ENCODE measurements at places on chromosomes 5 and 9. TPM values are rescaled to one million over a fixed set of nuclear protein-coding genes. Genes with fewer than 3 reads are reported as not detected.

The ADCY2 gene
- total RNA-seq, result 3.5 TPM

The SURF4 gene
- 121 TPM for total RNA-seq

The C9orf153 gene
- 0.19 TPM for total RNA-seq

The VPS13A gene
- total RNA-seq, result 28.7 TPM

The KIF4B gene
- total RNA-seq, result not detected

The PCDH1 gene
- total RNA-seq, result 17.3 TPM

The HNRNPA0 gene
- total RNA-seq, result 99.0 TPM

DNA sequence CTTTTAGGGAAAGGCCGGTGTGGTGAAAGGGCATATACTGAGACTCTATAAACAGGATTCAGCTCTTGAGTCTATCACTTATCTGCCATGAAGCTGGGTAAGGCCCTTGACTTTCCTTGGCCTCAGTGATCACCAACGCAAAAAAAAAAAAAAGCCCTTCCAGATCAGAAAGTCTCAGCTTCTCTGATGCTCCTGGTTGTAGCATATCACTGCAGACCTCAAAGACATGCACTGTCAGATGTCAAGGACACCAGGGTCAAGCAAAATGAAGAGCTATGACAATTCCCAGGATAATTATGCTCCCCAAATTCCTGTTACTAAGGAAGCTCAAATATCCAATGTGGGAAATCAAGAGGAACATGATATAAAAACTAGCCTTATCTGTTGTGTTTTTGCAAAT is 68.3 kb upstream of the IFNE start:
- DNase-seq, result no peak
- H3K27ac ChIP-seq, result no peak overlapping the region
- H3K27me3 ChIP-seq, result peaks cover 10% of the 10 kb centered on the region
- H3K4me3 ChIP-seq, result no peak overlapping the region
- H3K36me3 ChIP-seq, result no peaks in the 10 kb centered on the region

- peaks cover 42% of the 10 kb centered on the region for H3K36me3 ChIP-seq
- no peak for DNase-seq
- H3K27ac ChIP-seq, result no peak overlapping the region
- no peaks in the 10 kb centered on the region for H3K27me3 ChIP-seq
- no peaks in the 10 kb centered on the region for H3K4me1 ChIP-seq
- no peak overlapping the region for H3K4me3 ChIP-seq
These were observed 156.3 kb downstream of the ELAVL2 start for GRCh38 chr9:23669776-23670175.

- H3K27me3 ChIP-seq, result no peaks in the 10 kb centered on the region
- H3K4me1 ChIP-seq, result peaks cover 17% of the 10 kb centered on the region
These were observed 59.2 kb downstream of the ADAMTS12 start for GRCh38 chr5:33832404-33833236.

- peaks cover 8% of the 10 kb centered on the region for H3K4me1 ChIP-seq
- peak overlapping the region; percentile 91 for H3K4me3 ChIP-seq
- peaks cover 48% of the 10 kb centered on the region for H3K27me3 ChIP-seq
- DNase-seq, result no peak
- H3K36me3 ChIP-seq, result no peaks in the 10 kb centered on the region
These were observed 96.4 kb upstream of the SELENOP start for GRCh38 chr5:42908086-42908485.

DNA sequence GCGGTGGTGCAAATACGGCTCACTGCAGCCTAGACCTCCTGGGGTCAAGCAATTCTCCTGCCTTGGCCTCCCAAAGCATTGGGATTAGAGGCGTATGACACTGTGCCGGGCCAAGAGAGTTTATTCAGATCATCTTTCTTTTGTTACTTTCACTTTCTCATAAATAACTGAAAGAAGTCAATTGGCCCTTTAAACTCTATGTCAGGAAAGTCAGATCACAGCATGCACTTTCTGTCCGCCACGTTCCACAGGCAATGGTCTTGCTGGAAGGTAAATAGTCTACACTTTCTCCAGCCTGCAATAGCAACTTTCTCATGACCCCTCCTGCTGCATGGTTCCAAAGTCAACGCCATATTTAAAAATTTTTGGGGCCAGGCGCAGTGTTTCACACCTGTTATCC is 6.5 kb upstream of the ARRDC1 start:
- H3K4me3 ChIP-seq, result no peak overlapping the region
- no peak overlapping the region for H3K27ac ChIP-seq
- DNase-seq, result no peak
- no peaks in the 10 kb centered on the region for H3K36me3 ChIP-seq

- H3K36me3 ChIP-seq, result no peaks in the 10 kb centered on the region
- H3K4me1 ChIP-seq, result no peaks in the 10 kb centered on the region
- peaks cover 2% of the 10 kb centered on the region for H3K27me3 ChIP-seq
- DNase-seq, result no peak
- H3K4me3 ChIP-seq, result no peak overlapping the region
- H3K27ac ChIP-seq, result no peak overlapping the region
These were observed 10.5 kb upstream of the ADGRD2 start for GRCh38 chr9:124439686-124440243.

DNA sequence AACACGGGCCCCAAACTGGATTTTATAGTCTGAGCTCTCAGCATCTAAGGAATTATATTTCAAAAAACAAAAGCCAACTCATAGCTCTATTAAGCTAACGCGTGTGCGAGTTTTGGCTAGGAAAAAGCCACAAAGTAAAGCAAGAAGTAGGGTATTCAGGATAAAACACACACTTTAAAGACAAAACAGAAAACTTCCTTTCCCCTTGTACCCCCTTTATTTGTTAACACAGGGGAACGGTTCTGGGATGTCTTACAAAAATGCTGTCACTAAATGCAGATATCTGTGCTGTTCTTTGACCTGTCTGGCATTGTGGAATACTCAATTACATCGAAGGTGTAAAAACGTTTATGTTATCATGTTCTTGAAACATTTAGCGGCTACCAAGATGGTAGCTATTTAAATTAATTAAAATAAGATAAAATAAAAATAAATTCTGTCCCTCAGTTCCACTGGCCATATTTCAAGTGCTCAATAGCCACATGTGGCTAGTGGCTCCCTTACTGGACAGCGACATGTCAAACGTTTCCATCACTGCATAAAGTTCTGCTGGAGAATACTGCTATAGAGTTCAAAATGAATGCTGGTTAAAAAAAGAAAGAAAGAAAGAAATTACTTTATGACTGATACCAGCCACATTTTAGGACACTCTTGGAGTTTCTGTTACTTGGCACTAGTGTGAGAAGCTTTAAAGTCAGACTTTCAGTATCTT is 7.2 kb upstream of the MEF2C start:
- H3K4me3 ChIP-seq, result peak overlapping the region; percentile 89
- H3K36me3 ChIP-seq, result no peaks in the 10 kb centered on the region
- H3K27me3 ChIP-seq, result peaks cover 41% of the 10 kb centered on the region
- peak overlapping the region; percentile 70 for H3K27ac ChIP-seq
- no peak for DNase-seq
- peaks cover 26% of the 10 kb centered on the region for H3K4me1 ChIP-seq

GRCh38 chr5:37723162-37723961 is 116.5 kb downstream of the GDNF start:
- no peaks in the 10 kb centered on the region for H3K27me3 ChIP-seq
- H3K4me1 ChIP-seq, result peaks cover 10% of the 10 kb centered on the region
- H3K27ac ChIP-seq, result no peak overlapping the region
- H3K4me3 ChIP-seq, result no peak overlapping the region
- peak; percentile 10 for DNase-seq

- DNase-seq, result no peak
- H3K4me3 ChIP-seq, result peak overlapping the region; percentile 58
- H3K36me3 ChIP-seq, result no peaks in the 10 kb centered on the region
These were observed 1.5 kb upstream of the TTC39B start for GRCh38 chr9:15308511-15308910.

- DNase-seq, result no peak
- peaks cover 38% of the 10 kb centered on the region for H3K4me1 ChIP-seq
- H3K27ac ChIP-seq, result no peak overlapping the region
- H3K27me3 ChIP-seq, result no peaks in the 10 kb centered on the region
- no peak overlapping the region for H3K4me3 ChIP-seq
These were observed 219.8 kb downstream of the ARL15 start for GRCh38 chr5:54090495-54091120.

DNA sequence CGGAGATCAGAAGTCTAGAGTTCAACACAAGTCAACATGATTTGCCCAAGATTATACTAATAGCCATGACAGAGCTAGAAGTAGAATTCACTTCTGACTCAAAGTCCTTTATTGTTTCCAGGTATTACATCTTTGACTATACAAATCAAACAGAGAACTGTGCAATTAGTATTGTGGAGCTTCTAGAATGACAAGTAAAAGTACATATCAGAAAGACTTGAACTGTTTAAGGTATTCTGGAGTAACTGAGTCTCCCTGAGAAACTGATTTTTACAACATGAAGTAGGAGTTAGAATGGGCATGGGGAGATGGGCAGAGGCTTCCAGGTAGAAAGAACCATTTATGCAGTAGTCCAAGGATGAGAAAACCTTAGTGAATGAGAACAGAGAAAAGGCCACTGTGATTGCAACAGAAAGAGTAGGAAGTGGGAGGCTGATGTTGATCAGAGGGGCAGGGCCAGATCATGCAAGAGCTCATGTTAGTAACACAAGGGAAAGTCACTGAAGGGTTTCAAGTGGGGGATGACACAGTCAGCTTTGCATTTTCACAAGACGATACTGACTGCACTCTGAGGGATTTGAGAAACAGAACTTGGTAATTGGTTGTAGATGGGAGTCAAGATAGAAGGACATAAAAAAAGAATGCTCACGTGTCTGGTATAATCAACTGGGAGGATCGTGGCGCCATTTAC is 280.7 kb downstream of the RFX3 start:
- no peak for DNase-seq
- no peaks in the 10 kb centered on the region for H3K27me3 ChIP-seq
- peaks cover 14% of the 10 kb centered on the region for H3K36me3 ChIP-seq
- H3K4me3 ChIP-seq, result no peak overlapping the region
- no peaks in the 10 kb centered on the region for H3K4me1 ChIP-seq
- H3K27ac ChIP-seq, result no peak overlapping the region

Measured in neural crest cell (in vitro differentiated cells).